ENCODE measurements at places on chromosomes 3 and 15.

DNA sequence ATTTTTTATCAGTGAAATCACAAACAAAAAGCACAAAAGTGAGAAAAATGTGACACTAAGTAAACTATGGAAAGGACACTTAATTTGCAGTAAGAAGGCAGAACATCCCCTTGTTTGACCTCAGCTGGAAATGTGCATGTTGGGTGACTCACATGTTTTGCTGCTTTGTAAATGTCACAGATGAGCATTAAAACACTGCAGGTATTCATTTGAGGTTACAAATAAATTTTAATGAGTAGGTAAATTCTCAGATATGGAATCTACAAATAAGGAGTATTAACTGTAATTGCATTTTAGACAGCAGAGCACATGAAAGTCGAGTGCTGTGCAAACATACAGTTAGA is 20.3 kb downstream of the CHMP2B start:
- DNase-seq: no peak

DNA sequence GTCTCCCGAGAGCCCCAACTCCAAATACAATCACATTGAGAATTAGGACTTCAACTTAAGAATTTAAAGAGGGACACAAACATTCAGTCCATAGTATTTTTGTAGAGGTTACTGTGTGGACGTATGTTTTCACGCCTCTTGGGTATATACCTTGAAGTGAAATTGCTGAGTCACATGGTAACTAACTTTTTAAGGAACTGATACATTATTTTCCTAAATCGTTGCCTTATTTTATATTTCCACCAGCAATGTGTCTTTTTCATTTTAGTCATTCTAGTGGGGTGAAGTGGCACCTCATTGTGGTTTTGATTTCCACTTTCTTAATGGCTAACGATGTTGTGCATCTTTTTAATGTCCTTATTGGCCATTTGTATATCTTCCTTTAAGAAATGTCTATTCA is 11.8 kb downstream of the PARP15 start:
- DNase-seq: no peak

DNA sequence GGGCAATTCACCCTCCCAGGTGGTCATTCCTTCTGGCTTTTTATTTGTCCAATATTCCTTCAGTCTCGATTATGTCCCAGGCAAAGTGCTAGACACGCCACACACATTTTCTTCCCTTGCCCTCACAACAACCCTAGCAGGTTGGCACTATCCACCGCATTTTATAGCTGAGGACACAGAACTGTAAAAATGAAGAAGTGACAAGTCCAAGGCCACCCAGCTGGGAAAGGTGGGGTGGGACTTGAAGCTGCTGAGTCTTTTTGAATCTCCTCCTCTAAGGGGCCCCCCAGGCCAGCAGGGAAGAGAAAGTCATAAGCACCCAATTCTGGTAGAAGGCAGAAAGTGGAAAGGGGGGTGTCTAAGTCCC is 60.6 kb downstream of the CEMIP start:
- no peak for DNase-seq

GRCh38 chr3:152314677-152315353 is 46.1 kb downstream of the MBNL1 start:
- DNase-seq: no peak
